ENCODE measurements at places on chromosomes 16 and 17.

- no peak for DNase-seq
These were observed 145.2 kb downstream of the KATNIP start for GRCh38 chr16:27695161-27695560.

GRCh38 chr16:29816694-29817441 is 916 bp downstream of the PAGR1 start:
- DNase-seq, result peak; percentile 84

- no peak for DNase-seq
These were observed 35.1 kb upstream of the CHMP6 start for GRCh38 chr17:80956321-80957190.

DNA sequence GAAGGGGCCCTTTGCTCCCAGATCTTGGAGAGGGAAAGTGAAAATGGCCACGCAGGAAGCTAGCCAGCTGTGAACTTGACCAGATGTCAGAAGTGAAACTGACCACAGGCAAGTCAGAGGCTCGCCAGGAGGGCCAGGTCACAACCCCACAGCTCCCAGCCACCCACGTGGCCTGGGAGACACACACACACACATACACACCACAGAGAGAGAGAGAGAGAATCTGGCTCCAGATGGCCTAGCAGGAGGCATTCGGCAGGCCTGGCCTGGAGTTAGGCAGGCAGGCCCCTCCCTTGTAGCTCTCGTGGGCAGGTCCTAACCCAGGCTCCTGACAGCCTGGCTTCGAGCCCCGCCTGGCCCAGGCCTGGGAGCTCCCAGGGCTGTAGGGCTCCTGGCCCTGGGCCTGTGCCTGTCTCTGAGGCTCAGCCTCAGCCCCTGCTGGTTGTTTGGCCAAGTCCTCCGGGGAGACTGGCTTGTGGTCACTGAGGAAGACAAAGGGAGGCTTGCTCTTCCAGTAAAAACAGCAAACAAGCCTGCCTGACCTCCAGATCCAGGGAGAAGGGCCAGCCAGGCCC is 20.2 kb downstream of the NGFR start:
- DNase-seq, result peak; percentile 79

DNA sequence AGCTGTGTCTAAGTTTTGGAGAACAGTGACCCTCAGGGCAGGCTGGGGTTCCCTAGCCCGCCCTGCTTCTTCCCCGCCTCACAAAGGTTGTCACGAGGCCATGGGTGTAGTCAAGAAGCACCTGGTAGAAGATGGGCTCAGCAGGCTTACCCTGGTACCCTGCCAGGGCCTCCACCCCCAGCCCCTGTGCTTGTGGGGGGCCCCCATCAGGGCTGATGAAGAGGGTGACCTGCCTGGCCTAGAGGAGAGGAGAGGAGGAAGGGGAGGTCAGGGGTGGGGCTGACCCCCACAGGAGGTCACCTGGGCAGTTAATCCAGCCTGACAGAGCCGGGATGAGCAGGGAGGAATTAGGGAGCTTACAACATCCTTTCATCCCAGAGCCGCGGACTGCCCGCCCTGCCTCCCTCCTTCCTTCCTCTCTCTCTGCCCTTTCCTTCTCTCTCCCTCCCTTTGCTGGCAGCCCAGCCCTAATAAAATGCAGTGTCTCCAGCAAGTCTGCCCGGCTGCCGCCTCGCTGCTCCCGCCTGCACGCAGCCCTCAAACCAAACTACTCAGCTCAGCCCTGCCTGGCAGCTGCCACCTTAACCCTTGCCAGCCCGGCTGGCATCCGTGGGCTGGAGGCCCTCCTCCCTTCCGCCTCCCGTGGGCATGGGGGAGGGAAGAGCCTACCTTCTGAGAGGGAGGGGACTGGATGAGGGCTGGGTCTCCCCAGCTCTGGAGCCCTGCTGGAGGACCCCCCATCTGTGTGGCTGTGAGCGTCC is 7.2 kb downstream of the DLX3 start:
- DNase-seq, result no peak

DNA sequence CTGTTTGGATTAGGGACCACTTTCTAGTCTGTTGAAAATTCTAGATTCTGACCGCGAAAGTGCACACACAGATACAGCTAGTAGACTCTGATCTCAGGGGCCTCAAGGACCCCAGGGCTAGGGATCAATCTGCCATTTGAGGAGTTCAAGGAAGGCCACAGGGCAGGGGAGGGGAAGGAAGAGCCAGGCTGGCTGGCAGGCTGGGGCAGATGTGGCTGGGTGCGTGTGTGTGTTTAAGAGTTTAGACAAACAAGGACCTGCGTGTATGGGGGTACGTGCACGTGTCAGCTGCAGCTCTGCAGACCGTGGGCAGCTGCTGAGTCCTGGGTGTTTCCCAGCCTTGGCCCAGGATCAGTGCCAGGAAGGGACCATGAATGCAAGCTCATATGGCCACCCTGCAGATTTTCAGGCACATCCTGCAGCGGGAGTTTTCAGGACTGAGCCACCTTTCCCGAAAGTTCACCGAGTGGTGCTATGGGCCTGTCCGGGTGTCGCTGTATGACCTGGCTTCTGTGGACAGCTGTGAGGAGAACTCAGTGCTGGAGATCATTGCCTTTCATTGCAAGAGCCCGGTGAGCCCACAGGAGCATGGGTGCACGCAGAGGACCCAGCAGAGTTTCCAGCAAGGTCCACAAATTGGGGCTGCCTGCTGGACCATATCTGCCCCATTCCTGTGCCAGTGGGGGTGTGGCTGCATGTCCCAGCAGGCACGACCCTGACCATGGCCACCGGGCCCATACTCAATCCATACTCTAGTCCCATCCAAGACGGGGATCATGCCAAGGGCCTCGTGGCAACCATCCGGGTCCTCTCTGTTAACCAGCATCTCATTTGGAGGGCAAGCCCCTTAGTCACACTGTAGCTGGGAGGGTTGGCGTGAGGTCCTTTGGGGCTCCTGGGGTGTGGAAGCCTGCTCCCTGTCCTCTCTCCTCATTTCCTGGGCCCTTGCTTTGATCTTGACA is 10.6 kb downstream of the TRPV2 start:
- DNase-seq, result no peak

Measured in OCI-M1 (cell line).